GM12865 (cell line): ENCODE measurements at places on chromosomes 16 and 17.

GRCh38 chr17:47301831-47302230, 21.9 kb upstream of the EFCAB13 start:
- no peak for DNase-seq

DNA sequence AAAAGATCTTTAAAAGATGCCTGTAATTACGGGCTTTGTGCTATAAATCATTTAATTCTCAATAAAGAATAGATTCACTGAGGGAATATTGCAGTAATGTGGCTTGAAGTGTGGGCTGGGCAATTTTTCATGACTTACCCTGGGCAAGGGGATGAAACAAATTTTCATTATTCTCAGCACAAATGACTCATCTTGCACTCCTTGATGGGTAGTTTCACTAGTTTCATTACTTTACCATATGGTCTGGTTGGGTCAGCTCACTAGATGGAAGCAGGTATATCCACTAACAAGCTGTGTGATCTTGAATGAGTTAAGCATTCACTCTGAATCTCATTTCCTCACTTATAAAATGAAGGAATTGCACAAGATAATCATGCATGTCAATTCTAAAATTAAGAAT, 234.3 kb downstream of the ABCC12 start:
- DNase-seq: no peak

- DNase-seq: no peak
Measured at GRCh38 chr17:51703361-51704341, 443.3 kb downstream of the UTP18 start.

DNA sequence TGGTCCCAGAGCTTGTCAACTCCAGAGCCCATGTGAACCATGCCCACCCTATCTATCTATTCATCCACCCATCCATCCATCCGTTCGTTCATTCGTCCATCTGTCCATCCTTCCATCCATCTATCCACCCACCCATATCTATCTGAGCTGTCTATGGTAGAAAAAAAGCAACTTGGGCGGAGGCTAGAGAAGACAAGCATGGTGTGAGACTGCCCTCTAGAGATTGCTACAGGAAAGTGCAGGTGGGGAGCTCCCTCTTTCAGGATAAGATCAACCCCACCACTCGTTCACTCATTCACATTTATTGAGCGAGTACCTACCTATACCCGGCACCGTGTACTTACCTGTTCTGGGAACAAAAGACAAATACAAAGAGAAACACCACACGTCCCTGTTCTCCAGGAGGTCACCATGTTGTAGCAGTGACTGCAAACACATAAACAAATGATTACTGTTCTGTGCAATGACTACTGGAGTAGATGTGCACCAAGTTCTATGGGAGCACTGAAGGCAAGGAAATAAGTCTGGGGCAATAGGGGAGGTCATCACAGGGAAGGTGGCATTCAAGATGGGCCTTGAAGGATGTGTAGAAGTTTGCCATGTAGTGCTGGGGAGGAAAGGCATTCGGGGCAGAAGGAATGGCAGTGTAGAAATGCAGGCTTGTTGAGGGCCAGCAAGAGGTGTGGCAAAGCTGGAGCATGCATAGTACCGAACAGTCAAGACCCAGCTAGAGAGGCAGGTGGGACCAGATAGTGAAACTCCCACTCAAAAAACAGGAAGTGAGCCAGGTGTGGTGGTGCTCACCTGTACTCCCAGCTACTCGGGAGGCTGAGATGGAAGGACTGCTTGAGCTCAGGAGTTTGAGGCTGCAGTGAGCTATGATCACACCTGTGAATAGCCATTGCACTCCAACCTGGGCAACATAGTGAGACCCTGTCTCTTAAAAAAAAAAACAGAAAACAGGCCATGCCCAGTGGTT, 13.4 kb upstream of the ATP5MC1 start:
- DNase-seq: peak; percentile 82

GRCh38 chr16:61887903-61888302, 148.3 kb downstream of the CDH8 start:
- peak; percentile 59 for DNase-seq

DNA sequence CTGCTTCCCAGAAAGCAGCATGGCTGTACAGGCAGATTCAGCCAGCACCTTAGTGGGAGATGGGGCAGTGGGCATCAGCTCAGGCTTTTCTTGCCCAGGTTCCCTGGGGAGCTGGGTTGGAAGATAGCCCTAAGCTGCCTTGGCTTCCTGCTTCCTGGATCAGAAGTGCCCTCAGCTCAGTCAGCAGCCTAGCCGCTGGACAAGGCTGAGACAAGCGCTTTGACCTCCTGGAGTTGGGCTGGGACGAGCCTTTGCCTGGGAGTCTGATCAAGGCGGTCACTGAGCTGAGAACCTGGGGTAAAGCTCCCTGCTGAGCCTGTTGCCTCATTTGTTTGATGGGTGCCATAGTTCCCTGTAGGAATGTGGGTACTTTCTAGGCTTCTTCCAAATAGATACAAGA, 190.0 kb downstream of the RAB11FIP4 start:
- no peak for DNase-seq

GRCh38 chr17:40623419-40624210, 24.0 kb downstream of the SMARCE1 start:
- DNase-seq: no peak

DNA sequence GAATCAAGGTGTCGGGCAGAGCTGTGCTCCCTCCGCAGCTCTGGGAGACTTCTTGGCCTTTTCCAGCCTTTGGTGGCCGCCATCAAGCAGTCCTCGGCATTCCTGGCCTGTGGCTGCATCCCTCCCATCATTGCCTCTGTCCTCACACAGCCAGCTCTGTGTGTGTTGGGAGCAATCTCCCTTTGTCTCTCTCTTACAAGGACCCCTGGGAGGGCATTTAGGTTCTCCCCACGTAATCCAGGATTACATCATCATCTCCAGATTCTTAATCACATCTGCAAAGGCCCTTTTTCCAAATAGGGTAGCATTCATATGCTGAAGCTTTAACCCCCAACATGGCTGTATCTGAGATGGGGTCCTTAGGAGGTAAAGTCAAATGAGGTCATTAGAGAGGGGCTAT, 4.1 kb upstream of the DNAH17 start:
- DNase-seq: no peak

DNA sequence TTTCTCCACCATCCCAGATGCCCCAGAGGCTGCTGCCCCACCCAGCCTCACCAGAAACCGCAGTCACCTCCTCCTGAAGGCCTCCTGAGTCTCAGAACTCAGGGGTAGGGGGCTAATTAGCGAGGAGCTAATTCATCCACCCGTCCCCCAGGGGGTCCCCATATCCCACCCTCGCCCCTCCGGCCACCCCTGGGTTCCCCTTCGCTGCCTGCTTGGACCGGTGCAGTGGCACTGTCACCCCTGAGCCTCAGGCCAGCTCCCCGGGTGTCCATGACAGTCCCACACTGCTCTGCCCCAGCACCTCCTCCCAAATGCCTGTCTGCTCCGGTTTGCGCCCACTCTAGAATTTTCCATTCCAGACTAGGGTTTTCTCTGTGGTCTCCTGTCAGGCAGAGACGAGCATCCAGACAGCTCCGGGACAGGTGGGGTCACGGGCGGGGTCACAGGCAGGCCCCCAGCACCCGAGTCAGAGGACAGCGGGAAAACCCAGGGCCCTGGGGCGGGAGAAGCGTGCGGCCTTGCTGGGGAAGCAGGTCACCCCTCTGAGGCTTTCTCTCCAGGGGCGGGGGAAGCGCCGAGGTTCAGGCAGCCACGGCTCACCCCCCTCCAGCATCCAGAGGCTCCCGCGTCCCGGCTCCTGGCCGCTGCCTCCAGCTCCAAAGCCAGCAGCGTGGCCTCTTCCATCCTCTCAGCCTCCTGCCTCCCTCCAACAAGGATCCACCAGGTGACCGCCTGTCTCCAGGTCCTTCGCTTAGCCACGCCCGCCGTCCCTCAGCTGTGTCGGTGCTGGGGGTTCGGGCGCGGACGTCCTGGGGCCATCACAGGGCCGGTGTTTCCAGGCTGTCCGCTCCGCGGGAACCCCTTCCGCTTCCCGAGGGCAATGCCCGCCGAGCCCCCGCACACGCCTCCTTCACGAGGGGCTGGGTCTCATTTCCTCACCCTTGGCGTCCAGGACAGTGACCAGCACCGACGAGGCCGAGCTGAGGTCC, 3.1 kb upstream of the PERCC1 start:
- no peak for DNase-seq

- DNase-seq: no peak
Measured at GRCh38 chr17:39979016-39979670, 1.5 kb upstream of the PSMD3 start.

- no peak for DNase-seq
Measured at GRCh38 chr16:80938004-80938878, 68.4 kb downstream of the CMC2 start.

DNA sequence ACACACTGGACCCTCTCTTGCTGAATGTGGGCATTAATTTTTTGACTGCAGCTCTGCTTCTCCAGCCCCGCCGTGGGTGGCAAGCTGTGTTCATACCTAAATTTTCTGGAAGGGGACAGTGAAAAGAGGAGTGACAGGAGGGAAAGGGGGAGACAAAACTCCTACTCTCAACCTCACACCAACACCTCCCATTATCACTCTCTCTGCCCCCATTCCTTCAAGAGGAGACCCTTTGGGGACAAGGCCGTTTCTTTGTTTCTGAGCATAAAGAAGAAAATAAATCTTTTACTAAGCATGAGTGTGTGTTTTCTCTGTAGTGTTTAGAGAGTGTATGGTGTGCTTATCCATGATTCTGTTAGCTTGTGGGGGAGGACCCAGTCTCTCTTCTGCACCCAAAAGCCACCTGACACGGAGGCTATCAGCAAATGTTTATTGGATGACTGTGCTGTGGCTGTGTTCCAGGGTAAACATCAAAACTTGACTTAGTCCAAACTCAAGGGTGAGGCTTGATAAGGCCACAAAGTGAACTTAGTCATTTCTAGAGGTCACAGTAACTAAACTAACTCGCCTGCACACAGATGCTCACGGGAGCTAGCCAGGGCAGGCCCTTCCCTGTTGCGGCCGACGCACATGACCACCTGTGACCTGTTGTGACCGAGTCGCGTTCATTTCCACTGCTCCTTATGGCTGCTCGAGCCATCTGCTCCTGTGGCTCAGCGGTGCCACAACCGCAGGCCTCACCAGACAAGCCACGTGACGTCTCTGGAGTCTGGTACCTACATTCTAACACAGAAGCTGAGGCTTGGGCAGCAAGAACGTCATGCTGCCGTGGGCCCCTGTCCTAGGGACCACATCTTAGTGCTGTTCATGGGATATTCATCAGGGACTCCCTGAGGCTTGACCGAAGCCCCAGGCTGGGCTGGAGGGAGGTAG, 9.8 kb upstream of the MED11 start:
- no peak for DNase-seq

GRCh38 chr16:878886-879285, 78.4 kb upstream of the GNG13 start:
- DNase-seq: no peak

GRCh38 chr16:11691235-11691634, 23.0 kb downstream of the SNN start:
- no peak for DNase-seq

GRCh38 chr17:77269696-77270681, 129.2 kb downstream of the SEC14L1 start:
- DNase-seq: no peak

DNA sequence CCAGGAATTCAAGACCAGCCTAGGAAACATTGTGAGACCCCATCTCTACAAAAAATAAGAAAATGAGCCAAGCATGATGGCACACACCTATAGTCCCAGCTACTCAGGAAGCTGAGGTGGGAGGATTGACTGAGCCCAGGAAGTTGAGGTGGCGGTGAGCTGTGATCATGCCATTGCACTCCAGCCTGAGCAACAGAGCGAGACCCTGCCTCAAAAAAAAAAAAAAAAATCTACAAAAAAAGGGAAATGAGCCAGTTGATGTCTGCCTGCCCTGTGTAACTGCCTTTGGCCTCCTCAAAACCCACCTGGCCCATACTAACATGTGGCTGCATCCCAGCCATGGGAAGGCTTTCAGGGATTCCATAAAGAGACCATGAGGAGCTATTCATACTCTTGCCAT, 4.5 kb downstream of the RANBP10 start:
- DNase-seq: peak; percentile 74

DNA sequence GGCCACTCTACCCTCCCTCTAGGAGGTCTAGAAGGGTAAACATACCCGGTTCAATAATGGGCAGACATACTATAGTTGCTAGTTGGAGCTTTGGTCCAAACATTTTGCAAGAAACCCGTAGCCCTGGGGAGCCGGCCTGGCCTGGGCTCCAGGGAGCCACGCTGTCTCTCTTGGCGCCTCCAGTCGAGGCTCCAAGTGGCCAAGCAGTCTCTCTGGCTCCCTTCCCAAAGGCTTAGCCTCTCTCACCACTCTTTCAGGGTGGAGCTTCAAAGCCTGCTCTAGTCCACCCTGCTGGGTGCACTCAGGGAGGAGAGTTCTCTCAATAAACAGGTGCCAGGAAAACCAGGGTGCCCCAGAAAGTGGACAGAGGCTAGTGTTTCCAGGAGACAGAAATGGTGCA, 32.2 kb downstream of the RCVRN start:
- DNase-seq: no peak

GRCh38 chr16:88345721-88346560, 36.8 kb upstream of the ZNF469 start:
- DNase-seq: no peak

DNA sequence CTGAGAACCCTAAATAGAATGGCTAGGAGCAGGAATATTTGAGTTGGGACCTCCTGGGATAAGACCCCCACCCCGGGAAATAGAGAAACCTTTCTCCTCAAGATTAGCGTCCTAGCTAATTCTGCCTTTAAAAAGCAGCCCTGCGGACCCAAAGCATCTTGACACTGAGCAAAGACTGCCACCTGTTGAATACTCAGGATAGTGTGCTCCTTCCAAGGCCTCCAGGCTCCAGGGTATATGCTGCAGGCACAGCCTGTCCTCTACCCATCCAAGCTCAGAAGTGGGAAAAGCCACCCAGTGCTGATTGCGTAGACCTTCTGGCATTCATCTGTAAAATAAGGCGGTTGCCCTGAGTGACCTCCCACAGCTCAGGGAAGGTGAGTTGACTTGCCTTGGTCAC, 456.2 kb upstream of the DYNLRB2 start:
- DNase-seq: peak; percentile 21

GRCh38 chr17:7705269-7706255, 560 bp downstream of the EFNB3 start:
- no peak for DNase-seq

DNA sequence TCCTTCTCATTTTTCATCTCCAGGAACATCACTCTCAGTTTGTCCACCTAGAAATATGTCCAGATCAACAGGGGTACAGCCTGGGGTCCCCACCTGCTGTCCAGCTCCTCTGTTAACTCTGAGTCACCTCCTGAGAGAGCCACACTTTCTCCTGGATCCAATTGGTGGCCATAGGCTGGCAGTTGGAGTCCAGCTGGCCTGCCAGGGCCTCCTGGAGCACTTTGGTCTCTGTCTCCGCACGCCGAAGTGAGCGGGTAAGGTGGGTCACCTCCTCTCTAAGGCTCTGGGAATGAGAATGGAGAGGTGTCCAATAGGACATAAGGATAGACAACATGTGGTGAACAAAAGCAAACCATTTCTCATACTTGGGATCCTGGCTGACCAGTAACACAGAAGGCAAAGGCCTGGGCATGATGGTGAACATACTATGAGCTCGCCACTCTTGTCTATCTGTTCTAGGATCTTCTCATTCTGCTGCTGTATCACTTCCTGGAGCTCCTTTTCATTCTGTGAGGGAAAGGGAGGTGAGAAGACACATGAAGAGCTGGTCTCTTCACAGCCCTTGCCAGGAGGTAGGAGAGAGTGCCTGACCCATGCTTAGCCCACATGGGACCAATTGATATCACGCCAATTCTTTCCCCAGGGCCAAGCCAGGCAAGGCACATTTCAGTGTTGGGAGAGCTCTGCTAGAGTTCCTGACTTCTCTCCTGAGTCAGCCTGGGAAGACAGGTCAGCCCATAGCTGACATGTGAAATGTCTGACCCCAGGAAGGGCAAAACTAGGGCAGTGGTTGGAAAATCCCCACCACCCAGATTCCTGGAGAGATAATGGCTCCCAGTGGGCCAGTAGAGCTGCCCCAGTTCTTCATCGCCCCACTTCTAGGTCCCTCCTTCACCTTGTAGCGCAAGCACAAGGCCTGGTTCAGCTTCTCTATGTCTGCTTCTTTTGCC, 1.8 kb upstream of the ALDOC start:
- DNase-seq: no peak
